ENCODE measurements at places on chromosomes 7 and 10. TPM values are rescaled to one million over a fixed set of nuclear protein-coding genes. Genes with fewer than 3 reads are reported as not detected.
A peak's percentile ranks its signal among the peaks of the same experiment; 100 is the strongest.

CCSER2 gene
- total RNA-seq: 38.8 TPM

UCMA gene
- total RNA-seq: not detected

NPTX2 gene
- total RNA-seq: 0.53 TPM

CHN2 gene
- 14.9 TPM for total RNA-seq

STEAP2 gene
- 4.0 TPM for total RNA-seq

GFRA1 gene
- 1.7 TPM for total RNA-seq

TACC2 gene
- total RNA-seq: 24.5 TPM

GRCh38 chr7:45160417-45160881, 2.9 kb downstream of the RAMP3 start:
- DNase-seq: peak; percentile 37

GRCh38 chr10:31728698-31729224, 199.9 kb downstream of the ARHGAP12 start:
- no peak for DNase-seq

GRCh38 chr7:77765481-77765880, 32.8 kb downstream of the TMEM60 start:
- DNase-seq: no peak

DNA sequence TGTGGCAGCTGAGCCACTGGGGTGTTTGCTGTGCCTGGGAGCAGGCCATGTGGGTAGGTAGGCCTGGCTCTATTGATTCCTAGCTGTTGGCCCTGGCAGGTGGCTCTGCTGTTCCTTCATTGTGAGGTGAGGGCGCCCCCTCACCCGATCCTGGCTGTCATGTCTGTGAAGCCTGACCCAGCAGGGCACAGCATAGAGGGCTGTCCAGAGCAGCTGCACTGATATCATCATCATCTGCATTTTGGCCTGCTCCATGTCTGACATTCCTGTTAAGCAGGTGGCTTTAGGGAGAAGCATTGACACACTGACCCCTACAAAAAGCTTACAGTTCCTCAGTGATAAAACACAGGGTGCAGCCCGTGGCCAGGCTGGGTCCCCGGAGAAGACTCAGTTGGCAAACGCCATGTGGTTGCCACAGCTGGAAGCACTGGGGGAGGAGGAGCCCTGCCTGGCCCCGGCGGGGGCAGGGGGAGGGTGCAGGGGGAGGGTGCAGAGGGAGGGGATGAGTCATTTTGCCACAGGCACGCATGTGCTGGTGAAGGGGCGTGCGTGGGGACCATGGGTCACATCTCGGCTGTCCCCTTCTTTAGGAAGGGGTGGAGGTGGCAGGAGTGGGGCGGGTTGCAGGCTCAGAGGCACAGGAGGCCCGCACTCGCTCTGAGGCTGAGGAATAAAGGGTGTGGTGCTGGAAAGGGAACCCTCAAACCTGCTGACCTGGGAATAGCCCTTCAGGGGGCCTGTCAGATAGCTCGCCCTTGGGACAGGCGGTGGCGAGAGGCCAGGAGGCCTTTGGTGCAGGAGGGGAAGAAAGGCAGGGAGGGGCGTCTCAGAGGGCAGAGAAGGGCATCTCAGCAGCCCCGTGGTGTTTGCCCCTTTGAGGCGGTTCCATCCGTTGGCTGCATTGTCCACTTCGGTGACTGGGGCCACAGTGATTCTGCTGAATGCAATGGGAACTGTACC, 31.6 kb downstream of the IKZF1 start:
- DNase-seq: peak; percentile 49

DNA sequence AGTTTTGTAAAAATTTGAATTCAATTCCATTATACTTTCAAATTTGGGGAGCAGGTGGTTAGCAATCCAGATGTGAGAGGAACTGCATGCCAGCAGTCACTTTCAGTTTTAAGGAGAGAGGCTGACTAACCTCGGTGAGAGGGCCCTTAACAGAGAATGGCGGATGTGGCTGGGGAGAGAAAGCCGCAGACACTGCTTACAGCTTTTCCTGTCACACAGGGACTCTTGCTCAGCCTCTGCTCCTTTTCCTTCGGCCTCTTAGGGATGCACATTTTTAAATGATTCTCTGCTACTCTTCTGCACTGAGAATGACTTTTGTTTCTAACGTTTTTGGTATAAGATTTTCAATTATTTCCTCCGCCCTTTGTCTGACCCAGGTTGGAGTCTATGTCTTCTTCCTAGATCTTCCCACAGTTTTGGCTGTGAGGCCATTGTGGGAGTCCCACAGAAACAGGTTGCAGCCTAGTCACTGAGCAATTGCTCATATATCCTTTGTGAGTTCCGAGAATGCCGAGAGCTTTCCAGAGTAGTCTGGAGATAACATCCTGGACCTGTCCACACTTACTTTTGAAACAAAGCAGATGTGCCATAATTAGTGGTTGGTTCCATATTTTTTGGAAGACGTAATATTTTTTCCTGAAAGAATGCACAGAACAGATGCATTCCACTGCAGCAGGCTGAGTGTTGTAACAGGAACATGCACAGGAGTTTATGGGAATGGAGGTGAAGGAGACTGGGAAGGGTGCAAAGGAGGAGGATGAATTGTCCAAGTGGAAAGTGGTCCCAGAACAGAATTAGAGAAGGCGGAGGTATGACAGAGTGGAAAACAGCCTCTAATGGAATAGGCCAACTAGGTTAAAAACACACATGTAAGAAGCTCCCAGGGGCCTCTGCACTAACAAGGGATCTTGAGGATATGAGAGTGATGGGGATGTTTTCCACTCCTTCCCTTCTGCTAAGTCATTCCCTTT, 168.0 kb upstream of the ZNF32 start:
- peak; percentile 35 for DNase-seq

DNA sequence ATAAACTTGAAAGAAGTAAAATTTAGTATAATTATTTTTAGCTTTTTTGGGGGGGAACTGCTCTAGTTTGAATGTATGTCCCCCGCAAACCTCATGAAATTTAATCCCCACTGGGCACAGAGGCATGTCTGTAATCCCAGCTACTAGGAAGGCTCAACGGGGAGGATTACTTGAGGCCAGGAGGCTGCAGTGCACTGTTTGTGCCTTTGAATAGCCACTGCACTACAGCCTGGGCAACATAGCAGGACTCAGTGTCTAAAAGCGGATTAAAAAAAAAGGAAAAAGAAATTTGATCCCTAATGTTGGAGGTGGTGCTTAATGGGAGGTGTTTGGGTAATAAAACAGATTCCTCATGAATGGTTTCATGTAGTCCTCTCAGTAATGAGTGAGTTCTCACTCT, 43.1 kb upstream of the PHF14 start:
- no peak for DNase-seq

- no peak for DNase-seq
Measured at GRCh38 chr7:43698460-43699255, 30.7 kb downstream of the COA1 start.

DNA sequence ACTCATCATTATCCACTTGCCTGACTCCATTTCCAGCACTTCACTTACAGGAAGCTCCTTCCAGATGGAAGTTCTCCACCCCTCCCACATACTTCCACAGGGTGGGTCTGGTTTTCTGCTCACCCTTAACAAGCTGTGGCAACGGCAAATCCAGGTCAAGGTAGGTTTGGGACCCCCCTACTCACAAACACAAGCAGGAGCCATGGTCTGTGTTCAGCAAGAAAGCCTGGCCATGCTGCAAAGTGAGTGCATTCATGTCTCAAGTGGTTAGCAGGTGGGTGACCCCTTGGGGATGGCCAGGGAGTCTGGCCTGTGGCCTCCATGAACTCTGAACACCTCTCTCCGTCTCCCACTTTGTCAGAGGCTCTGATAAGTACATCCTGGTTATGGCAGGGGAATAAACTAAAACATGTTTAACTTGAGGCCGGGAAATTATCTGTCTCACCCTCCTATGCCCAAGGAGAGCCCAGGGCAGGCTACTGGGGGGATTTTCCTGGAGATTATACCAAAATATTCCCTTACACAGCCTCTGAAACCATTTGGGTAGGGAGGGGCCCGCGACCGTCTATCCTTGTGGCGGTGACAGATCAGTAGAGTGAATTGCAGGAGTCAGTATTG, 844 bp downstream of the XPNPEP1 start:
- DNase-seq: no peak

DNA sequence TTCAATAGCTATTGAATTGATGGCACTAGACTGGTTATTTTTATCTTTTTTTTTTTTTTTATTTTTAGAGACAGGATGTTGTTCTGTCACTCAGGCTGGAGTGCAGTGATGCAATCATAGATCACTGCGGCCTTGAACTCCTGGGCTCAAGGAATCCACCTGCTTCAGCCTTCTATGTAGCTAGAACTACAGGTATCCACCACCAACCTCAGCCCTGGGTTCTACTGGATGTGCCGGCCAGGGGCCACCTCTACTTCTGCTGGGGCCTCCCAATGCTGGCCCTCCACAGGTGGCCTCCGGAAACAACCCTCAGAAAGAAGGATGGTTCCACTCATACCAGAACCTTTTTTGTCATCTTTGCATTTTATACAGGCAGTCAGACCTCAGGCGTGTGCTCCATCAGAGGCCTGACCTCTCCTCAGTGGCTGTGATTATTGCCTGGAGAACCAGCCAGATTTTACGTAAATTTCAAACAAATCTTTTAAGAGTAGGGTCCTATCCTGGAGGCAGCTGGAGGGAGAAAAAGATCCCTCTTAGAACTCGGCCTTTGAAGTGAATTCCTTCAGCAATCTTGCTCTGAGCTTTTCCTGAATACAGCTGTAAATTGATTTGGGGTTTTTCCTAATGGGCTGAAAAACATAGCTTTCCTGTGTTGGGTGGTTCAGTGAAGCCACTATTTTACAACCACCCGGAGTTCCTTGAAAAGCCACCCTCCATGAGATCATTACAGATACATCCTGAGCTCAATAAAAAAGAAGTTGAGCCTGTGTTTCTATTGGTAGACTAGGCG, 110.0 kb downstream of the SPAG6 start:
- DNase-seq: no peak

DNA sequence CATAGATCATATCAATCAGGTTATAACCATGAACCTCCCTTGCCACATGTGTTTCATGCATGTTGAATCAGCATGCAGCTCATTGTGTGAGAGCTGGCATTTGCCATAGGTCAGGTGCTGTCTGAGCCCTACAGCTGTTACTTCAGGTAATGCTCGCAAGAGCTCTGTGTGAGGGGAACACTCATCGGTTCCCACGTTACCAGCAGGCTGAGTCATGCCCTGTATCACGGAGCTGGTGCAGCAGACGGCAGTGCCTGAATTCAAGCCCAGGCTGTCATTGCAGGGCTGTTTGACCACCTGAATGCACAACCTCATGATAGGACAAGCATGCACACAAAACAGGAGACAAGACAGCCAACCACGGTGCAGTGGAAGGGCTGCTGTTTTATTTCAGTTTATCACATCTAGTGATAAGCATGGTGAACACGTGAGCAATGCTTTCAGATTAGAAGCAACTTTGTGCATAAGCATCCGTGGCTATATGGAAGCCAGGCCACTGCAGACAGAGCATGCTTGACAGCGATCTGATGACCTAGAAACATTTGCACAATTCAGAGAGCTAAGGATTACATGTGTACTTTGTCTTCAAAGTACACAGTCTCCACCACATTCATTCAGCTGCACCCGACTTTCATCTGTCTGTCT, 56.4 kb upstream of the PFKP start:
- peak; percentile 45 for DNase-seq

GRCh38 chr7:70481570-70482123, 650.3 kb upstream of the GALNT17 start:
- DNase-seq: no peak

GRCh38 chr10:2576892-2577291, 490.5 kb upstream of the PFKP start:
- no peak for DNase-seq

DNA sequence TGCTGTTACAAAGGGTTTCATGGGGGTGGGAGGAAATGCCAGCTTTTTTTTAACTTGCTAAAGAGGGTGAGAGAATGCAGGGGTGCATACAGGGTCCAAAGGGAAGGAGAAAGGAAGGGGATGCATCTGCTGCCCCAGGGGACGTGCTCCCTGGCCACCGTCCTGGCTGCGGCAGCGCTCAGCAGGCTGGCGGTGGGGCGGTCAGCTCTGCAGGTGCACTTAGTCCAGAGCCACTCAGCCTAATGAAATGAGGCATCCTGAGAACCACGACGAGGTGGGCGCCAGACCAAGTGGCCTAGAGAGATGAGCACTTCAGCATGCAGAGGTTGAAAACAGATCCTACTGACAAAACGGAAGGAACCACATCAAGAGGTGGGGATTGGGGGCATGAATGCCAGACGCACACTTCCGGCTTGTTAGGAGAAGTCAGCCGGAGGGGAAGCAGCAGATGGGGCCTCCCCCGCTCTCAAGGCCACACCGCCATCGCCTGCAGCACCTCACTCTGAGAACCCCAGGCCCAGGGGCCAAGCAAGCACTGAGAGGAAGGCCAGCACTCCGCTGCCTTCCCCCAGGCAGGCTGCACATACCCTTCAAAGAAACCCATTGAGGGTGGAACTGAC, 94.5 kb downstream of the MAD1L1 start:
- DNase-seq: no peak

DNA sequence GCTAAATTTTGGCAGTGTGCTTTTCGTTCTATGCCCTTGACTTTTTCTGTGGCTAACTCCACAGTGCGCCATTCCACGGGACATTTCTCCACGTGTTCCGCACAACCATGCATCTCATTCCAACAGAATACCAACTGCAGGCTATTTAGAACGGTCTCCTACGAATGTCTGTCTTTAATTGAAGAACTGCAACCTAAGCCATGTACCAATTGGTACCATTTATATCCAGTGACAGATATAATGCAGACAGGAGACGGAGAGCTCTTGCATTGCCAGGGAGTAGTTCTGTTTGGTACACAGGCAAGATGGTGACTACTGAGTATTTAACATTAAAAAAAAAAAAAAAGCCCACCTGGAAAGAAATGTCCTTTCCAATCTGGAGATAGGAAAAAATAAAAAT, 9.1 kb downstream of the SFMBT2 start:
- DNase-seq: no peak

GRCh38 chr10:1672001-1672781, 65.1 kb downstream of the ADARB2 start:
- DNase-seq: peak; percentile 32

GRCh38 chr10:72744566-72744965, 52.6 kb downstream of the MCU start:
- no peak for DNase-seq

- peak; percentile 93 for DNase-seq
Measured at GRCh38 chr7:97016381-97017191, 8.0 kb downstream of the DLX5 start.

GRCh38 chr10:16989826-16990293, 139.8 kb downstream of the CUBN start:
- DNase-seq: peak; percentile 76

All from endodermal cell (in vitro differentiated cells).